Spinal cord (tissue), 10 donors: ENCODE measurements at places on chromosomes 2 and 18. TPM values are rescaled to one million over a fixed set of nuclear protein-coding genes. Genes with fewer than 3 reads are reported as not detected.

Gene CD8B
- total RNA-seq, result 2.4 TPM

GRCh38 chr2:96501471-96501874 lies 3.7 kb downstream of the NEURL3 start:
- no peak for DNase-seq

DNA sequence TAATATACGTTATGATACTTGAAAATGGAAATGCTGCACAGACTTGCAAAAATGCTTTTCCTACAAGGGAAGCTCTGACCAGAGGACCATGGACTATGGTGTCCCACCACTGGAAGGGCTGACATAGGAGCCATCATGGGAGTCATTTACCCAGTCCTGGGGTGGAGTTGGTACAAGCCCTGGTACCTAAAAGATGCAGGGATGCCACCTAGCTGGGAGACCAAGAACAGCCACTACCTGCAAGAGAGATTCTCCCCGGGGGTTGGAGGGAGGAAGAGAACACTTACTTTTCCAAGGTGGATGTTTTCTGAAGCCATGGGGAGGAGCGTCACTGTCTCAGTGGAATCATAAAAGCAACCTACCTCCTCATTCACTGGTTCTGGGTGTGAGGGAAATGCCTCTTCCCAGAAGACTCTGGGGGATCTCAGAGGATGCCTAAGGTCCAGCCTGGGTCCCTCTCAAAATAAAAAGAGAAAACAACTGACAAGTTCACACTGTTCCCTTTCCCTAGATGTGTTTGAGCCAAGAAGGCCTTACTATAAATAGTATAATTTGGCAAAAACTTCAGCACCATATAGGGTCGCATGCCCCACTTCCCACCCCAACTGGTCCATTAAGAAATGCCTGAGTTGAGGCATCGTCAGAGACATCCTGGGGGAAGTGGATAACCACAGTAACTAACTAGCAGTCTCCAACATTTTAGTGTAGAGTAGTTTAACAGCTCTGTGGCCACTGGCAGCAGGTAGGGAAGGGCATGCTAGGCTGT lies 39.9 kb downstream of the REEP1 start:
- no peak for DNase-seq

DNA sequence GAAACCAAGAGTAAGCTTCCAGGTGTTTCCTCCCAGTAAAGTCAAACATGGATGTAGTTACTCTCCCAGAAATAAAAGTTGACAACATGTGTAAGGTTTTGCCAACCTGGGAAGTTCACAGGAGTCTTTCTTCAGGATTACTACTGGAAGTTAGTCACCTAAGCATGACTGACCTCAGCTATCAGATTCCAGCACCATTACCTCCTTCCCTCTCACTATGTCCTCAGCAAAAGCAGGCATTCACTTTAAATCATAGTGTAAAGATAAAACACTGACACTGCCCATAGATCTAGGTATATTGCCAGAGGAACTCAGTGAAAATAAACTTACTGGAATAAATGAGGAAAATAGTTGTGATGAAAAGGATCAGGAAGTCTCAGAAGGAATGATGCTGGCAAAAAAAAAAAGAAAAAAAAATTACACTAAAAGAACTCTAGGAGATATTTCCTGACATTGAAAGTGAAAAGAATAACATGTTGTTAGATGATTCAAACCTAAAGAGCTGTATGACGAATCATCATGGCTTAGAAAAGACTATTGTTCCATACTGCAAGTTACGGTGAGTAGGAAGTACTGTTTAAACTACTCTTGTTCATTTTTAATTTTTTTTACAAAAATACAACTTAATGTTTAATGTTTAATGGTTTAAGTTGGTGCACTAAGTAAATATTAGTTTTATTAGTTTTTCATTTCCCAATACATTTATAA lies 484.5 kb upstream of the ZNF804A start:
- no peak for DNase-seq

Gene RGPD3
- total RNA-seq, result 0.50 TPM

DNA sequence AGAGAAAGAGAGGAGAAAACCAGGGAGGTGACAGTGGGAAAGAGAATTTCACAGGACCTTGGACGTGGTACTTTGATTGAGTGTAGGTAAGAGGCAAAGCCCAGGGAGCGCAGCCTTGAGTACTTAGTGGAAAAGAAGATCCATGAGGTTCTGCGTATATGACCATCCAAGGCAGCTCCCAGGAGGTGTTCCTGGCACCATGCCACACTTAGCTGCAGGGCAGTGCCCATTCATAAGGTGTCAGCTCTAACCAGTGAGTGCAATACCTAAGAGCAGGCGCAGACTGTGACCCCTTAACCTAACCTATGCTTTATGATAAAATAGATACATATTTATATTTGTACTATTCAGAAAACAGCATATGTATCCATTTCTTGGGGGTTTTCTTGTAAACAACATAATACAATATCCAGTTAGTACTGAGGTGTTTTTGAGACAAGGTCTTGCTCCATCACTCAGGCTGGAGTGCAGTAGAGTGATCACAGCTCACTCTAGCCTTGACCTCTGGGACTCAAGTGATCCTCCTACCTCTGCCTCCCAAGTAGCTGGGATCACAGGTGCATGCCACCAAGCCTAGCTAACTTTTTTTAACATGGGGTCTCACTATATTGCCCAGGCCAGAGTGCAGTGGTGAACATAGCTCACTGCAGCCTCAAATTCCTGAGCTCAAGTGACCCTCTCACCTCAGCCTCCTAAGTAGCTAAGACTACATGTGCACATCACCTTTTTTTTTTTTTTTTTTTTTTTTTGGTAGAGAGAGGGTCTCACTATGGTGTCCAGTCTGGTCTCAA lies 174.6 kb downstream of the GFPT1 start:
- DNase-seq, result no peak

GRCh38 chr2:151118269-151118668 lies 143.4 kb downstream of the RBM43 start:
- DNase-seq, result no peak

Gene RAB27B
- total RNA-seq, result 71.8 TPM

DNA sequence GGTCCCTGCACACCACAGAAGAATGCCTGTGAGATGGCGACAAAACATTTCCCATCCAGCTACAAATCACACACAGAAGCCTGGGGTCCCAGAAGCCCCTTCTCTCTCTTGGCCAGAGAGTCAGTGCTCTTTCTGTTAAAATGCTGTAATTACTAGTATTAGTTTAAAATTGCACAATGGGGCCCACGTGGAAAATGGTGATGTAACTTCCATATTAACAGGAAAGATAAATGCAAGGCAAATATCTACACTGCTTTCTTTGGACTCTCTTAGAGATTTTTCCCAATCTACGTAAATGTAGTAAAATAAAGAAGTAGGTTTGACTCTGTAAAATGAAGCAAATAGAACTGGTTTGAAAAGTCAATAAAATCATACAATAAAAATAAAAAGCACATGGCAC lies 113.9 kb upstream of the TFCP2L1 start:
- DNase-seq, result no peak

DNA sequence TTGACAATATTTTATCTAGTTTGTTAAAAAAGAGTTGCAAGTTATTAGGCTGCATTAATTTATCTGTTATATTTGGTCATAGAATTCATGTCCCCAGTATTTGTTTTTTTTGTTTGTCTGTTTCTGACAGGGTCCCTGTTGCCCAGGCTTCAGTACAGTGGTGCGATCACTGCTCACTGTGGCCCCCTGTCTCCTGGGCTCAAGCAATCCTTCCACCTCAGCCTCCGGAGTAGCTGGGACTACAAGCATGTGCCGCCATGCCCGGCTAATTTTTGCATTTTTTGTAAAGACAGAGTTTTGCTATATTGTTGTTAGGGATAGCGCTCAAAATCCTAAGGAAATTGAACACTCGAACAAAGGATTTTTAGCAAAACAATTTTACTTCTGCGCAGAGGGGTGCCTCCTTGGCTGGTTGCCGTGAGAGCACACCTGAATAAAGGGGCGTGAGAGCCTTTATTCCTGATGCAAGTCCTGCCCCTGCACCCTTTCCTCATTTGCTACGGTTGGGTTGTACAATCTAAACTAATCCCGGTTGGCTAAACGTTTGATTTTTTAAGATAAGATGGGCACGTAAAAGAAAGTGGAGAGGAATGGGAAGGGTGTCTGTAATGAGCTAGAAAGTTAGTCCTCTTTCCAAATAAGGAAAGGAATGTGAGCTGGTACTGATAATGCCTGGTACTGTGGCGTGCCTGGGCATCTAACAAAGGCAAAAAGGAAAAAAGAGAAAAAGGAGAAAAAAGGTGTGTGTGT lies 65.5 kb downstream of the COMMD1 start:
- no peak for DNase-seq

Gene SAG
- 0.69 TPM for total RNA-seq

- no peak for DNase-seq
Measured at GRCh38 chr2:20093263-20094141, 42.1 kb upstream of the LAPTM4A start.

Gene INHA
- total RNA-seq, result 0.10 TPM

DNA sequence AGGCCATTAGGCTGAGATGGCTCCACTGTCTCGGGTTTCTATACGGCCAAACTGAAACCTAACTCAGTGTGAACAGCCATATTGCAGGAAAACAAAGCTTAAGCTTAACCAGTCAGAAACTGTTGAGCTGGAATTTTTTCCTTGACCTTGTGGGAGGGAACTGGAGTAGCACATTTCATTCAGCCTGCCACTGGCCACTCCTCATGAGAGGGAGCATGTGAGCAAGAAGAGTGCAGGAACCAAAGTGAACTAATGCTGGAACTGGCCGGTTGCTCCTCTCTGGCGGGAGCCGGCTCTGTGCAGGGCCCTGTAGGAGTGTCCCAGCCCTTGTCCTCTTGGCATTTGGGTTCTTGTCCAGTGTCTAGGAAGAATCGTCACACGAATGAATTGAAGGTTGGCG lies 5.9 kb upstream of the POLE4 start:
- DNase-seq, result no peak

GRCh38 chr2:57443086-57443485 lies 603.5 kb upstream of the VRK2 start:
- DNase-seq, result no peak

Gene ZSWIM2
- 0.28 TPM for total RNA-seq

DNA sequence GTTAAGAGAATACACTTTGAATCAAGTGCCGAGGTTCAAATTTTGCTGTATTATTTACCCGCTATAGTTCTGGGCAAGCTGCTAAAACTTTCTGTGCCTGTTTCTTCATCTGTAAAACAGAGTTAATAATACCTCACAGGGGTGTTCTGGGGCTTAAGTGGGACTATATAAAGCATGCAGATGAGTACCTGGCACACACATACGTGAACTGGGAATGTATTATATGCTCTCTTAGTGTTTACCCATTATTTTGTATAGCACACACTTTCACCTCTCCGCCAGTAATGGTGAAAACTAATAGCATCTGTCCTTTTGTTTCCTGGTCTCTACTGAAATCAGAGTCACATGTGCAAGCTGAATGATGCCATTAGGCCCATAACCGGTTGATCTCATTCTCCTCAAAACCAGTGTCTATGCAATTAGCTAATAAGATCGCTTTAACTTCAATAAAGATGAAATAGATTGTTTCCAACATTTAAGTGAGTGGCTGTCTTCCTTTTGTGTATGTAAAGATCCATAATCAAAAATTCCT lies 3.8 kb upstream of the CDKL4 start:
- no peak for DNase-seq

DNA sequence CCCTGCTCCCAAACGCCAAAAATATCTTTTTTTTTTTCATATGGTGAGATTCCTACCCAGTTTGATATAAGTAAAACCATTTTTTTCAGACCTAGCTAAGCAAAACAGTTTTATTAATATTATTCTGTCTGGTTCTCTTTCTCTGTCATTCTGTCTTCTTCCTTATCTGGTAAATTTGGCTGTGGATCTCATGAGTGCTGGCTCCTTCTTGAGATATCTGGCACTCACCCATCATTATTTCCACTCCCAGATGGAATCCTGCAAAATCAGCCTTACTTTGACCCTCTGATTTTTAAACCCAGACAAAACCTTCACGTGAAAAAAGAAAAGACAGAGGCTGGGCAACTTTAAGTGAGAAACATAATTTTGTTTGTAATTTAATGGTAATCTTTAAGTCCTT lies 373.6 kb downstream of the NYAP2 start:
- no peak for DNase-seq

Gene OR6B2
- not detected for total RNA-seq

Gene CPLX4
- 0.22 TPM for total RNA-seq

DNA sequence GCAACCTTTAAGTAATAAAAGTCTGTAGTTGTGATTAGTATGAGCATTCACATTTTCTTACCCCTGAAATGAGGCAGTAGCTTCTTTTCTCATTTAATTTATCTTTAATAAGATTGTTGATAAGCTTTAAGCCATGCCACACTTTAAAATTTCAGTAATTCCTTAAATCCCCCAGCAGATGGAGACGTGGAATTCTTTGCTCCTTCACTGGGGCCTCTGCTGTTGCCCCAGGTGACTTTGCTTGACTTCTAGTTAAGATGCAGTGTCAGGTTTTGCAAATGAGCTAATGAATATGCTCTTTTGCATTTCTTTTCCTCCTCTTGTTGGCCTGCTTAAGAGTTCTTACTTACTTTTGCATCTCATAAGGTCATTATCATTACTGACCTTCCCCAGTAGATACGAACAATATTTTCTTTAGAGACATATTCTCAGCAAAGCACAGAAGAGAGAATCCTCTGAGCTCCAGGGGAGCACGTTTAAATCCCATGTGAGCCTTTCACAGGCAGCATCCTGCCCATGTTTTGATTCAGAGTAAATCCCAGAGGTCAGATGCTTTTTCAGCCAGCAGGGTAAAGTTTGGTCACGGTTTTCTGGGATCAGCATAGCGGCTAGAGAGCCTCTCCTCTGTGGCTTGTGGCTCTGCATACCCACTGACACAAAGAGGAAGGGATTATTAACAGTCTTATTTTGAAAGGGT lies 222.9 kb downstream of the PTPRM start:
- peak; percentile 89 for DNase-seq

DNA sequence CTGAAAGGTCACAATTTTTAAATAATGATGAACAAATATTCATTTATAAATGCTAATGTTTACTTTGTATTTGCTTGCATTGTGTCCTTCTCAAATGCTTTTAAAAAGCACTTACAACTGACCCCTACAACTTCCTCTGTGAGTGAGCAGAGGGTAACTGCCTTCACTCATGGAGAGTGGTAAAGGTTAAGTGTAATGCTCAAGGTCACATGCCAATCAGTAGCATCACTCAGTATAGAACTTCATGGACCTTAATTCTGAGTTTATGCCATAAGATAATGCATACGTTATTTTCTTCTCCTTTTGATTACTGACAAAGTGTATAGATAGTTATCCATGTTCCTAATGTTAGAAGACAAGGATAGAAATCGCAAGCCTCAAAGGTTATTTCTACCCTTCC lies 91.8 kb upstream of the SERTAD2 start:
- no peak for DNase-seq
